Glomerular endothelial cell (primary cell): ENCODE measurements at places on chromosomes 4 and X.

DNA sequence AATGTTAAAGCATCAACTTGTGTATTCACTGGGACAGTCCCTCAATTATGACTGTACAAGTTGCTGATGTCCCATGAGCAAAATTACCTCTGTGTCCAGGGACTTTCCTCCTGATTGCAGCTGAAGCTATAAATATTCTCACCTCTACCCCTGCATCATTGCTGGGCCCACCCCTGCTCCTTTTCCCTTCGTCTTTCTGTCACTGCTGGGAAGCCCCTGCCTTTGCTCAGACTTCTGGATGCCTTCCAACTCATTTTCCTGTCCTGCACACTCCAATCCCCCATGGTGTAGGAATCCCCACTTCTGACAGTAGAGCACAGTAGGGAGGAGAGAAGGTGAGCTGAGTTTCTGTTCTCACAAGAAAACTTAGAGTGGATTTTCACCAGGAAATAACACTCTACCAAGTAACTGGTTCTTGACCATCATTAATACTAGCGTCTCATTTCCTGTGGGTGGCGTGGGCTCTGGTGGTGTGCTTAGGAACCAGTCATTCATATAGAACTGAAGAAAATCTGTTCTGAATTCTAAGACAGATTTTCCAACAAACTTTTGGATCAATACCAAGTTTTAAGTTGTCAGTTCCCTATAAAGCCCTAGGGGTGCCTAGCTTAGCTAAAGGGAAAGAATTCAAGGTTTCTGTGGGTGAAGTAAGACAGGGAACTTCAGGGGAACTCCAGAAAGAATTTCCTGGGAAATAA is 136.2 kb upstream of the MED14 start:
- DNase-seq: no peak

DNA sequence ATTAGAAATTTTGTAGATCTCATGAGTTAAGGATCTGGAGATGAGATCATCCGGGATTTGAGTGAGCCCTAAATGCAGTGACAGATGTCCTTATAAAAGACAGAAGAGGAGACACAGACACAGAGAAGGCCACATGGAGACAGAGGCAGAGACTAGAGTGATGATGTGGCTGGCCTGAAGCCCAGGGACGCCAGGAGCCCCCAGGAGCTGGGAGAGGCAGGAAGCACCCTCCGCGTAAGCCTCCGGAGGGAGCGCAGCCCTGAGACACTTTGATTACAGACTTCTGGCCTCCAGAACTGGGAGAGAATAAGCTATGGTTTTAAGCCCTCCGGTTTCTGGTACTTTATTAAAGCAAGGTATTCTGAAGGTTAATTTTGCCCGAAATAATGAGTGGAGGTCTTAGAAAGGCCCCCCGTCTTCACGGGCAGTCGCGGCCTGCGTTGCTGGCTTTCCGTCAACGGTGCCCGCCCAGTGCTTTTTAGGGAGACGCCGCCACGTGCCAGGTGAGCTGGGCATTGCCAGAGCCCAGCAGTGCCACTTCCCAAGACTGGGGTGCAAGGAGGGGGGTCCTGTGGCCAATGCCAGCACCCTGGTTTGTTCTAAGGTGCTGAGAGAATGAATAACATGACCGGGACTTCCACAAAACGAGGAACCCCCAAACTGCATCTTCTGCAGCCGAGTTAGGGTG is 8.1 kb downstream of the DHRSX start:
- DNase-seq: no peak

- DNase-seq: no peak
Observed at GRCh38 chr4:113502476-113502875, 259.1 kb downstream of the CAMK2D start.

DNA sequence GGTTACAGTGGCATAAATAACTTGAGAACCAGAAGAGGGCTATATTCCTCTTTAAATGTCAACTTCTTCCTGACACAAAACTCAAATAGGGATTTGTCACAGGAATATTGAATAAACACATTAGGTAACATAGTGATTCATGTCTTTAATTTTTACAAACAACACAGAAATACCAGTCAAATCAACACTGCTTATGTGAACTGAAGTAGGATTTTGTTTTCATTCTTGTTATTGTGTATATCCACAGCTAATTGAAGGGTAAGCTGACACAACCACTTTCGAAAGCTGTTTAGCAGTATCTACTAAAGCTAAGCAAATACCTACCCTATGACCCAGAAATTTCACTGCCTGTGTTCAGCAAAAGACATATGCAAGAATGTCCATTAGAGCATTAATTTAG is 120.4 kb upstream of the EOLA2 start:
- no peak for DNase-seq

DNA sequence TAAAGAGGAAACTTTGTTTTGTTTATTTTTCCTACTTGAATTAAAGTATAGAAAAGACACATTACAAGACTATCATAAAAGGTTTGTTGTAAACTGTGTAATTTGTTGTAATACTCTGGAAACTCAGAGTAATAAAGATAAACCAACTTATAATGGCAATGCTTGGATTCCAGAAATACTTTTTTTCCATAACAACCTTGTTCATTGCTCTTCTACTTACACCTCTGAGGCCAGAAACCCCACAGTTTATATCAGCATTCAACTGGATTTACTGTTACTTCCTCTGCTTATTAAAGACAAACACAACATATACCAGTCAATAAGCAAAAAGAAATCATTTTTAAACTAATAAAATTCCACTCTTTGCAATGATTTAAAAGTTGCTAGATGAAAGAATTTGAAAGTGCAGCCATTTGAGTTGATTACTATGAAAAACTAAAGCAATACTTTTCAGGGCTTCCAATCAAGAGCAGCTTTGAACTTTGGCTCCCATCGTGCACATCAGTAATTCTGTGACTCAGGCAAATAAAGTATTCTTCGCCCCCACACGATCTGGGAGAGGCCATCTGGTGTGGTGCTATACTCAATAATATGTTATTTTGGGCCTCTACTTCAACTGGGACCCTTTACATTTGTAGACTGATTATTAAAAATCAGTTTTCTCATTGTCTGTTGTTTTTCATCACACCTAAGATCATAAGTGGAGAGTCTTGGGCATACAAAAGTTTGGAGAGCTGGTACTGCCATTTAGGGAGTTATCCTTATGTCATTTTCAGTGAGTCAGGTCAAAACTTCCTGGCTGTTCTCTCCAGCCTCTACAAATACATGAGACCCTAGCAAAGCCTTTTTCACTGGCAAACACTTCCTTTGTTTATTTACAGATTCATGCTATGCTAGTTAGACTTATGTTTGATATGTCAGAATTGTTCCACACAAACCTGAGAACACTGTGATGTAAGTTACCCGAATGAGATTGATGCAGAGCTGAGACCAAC is 20.5 kb downstream of the DDIT4L start:
- DNase-seq: no peak

DNA sequence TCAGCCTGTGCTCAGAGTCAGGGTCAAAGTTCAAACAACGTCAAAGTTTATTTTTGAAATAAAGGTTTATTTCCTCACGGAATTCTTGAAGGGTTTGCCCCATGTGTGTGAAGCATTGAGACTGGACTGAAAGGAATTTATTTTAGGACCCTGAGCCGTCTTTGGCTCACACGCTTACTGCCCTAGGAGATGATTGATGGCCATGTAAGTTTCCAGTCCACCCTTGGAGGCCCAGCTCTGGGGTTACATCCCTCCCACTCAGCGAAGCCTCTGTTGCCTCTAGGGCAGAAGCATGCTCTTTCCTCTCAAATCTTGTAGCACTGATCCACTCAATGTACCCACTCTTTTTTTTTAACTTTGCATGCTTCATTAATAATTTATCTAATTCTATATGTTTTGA is 4.5 kb upstream of the NHSL2 start:
- no peak for DNase-seq

- DNase-seq: peak; percentile 36
Observed at GRCh38 chrX:29143756-29144155, 556.5 kb downstream of the IL1RAPL1 start.

DNA sequence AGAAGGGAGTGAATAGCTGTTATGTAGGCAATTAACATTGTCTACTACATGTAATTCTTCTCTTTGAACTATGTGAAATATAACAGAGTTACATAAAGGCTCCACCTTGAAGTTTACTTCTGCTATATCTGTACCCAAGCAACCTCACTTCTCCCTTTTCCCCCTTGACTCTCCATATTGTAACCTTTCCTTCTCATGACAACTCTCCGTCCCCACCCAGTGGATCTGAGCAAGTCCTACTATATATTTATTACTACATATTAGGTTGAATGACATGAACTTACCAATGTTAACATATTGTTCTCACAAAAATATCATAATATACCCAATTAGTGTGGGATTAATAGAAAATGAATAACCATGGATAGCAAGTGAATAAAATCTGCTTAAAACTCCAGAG is 93.2 kb upstream of the ATP8A1 start:
- DNase-seq: no peak

DNA sequence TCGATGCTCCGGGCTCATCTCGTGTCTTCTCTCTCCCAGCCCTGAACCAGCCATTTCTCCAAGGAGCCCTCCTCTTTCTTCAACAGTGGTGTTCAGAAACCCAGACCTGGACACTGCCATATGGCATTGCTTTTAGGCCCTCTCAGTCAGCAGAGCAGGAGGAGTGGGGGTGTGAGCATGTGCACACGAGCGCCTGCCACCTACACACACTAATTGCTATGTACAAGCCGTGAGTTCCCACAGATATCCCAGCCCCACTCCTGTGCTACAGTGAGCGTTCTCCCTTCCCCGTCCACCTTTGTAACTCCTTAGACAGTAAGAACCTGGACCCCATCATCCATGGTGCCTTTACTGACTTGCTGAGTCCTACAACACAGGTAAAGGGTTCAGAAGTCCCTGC is 53.8 kb downstream of the TNIP2 start:
- no peak for DNase-seq

DNA sequence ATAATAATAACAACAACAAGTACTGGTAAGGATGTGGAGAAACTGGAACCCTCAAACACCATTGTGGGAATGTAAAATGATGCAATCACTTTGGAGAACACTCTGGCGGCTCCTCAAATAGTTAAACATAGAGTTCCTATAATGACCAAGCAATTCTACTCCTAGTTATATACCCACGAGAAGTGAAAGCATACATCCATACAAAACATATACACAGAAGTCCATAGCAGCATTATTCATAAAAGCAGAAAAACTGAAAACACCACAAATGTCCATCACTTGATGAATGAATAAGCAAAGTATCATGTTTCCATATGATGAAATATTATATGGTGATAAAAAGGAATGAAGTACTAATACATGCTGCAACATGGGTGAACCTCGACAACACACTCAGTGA is 116.7 kb downstream of the AMELX start:
- DNase-seq: no peak

DNA sequence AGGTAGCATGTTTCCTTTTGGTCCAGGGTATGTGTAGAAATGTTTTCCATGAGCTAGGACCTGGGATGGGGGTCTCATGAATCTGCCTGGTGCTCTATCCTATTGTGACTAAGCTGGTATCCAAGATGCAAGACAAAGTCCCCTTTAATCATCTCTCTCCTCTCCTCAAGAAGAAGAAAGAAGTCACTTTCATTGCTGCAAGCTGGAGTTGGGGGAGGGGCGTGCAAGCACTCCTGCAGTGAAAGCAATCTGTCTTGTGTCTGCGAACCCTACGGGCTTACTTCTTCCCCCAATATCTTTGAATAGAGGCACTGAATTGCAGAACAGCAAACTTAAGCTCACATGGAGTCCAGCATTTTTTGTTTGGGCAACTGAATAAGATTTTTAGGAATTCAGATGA is 27.2 kb upstream of the GRPR start:
- no peak for DNase-seq

- DNase-seq: no peak
Observed at GRCh38 chr4:127055357-127055756, 577.4 kb upstream of the INTU start.

DNA sequence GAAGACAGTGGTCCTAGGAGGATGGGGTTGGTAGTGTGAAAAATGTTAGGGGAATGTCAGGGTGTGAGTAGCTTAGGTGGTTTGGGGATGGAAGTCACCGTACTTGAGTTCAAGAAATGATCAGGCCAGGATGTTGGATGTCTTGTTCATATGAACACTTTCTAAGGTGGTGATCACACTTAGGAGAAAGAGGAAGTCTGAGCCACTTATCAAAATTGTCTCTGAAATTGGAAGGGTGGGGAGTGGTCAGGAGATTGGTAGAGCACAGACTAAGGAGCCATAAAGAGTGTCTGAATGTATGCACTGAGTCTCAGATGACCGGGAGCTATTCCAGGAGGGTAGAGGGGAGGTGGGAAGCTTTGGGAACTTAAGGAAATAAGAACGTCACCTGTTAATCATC is 17.3 kb downstream of the CMC4 start:
- no peak for DNase-seq

GRCh38 chr4:109875106-109875505 is 27.2 kb downstream of the LRIT3 start:
- DNase-seq: no peak

DNA sequence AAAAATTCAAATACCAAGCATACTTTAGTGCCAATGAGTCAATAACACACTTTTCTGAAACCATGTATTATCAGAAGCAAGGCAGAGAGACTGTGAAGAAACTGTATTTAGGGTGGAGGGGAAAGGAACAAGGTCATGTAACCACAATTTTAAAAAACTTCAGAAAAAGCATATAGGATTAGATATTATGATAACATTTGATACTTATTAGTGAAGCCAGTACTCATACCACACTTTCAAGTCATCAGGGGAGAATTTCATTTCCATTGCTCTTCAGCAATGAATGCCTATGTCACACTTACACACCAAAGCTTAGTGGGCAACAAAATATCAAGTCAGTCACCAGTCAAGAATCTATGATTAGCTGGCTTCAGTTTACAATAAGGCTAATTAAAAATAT is 602.2 kb downstream of the IL15 start:
- DNase-seq: no peak

DNA sequence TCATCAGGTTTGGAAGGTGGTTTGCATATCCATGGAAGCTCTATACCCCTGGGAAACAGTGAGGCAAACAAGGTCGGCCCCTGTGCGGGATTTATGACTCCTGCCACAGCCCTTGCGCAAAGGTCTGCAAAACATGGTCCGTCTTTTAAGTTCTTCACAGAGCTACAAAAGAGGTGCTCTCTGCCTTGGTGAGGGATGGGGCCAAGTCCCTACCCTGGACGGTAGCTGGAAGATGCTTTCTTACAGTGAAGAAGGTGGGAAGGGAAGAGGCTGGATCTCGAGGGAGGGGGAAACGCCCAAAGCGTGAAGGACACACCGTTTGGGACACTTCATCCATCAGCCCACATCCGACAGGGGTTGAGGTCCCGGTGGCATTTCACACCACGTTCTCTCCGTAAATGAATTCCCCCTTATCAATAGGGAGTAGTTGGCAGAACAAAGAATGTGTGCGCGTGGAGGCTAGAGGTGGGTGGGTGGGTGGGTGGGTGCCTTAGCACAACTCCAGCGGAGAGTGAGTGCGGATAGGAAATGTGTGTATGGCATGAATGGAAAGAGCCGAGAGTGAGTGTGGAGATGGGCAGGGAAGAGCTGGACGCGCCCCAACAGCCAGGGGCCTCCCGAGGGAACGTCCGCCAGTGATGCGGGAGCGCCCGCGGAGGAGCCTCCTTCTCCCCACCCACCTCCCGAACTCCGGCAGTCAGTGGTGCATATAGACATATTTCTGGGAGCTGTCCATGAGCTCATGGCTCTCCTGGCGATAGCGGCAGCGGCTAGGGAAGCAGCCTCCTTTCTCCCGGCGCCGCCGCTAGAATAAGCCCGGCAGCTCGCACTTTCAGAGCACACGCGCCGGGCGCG is 68.3 kb downstream of the LARP7 start:
- DNase-seq: no peak
